ENCODE measurements at places on chromosomes 2 and 18. TPM values are rescaled to one million over a fixed set of nuclear protein-coding genes. Genes with fewer than 3 reads are reported as not detected.

DSG4 gene
- not detected for total RNA-seq

RIT2 gene
- total RNA-seq = not detected

XIRP2 gene
- total RNA-seq = not detected

TTC21B gene
- 15.7 TPM for total RNA-seq

NT5C1B gene
- total RNA-seq = not detected

PDE1A gene
- total RNA-seq = 0.64 TPM

NEU2 gene
- not detected for total RNA-seq

LIMS2 gene
- under 0.01 TPM for total RNA-seq

SCYGR4 gene
- total RNA-seq = not detected

PIEZO2 gene
- total RNA-seq = 0.48 TPM

ANKRD30BL gene
- under 0.01 TPM for total RNA-seq

INPP1 gene
- total RNA-seq = 6.0 TPM

ITPRIPL1 gene
- total RNA-seq = 3.6 TPM

MAP3K19 gene
- total RNA-seq = not detected

ZAP70 gene
- total RNA-seq = not detected

SERPINB3 gene
- 33.7 TPM for total RNA-seq

TCF7L1 gene
- total RNA-seq = 0.64 TPM

SCN9A gene
- total RNA-seq = 2.4 TPM

EGR4 gene
- total RNA-seq = not detected

TUBB8B gene
- 0.24 TPM for total RNA-seq

REG1B gene
- not detected for total RNA-seq

FAM228A gene
- not detected for total RNA-seq

IL18R1 gene
- 5.1 TPM for total RNA-seq

CACNB4 gene
- total RNA-seq = under 0.01 TPM

PAIP2B gene
- total RNA-seq = 2.2 TPM

FER1L5 gene
- under 0.01 TPM for total RNA-seq
